ENCODE measurements at places on chromosomes 4 and X.
A peak's percentile ranks its signal among the peaks of the same experiment; 100 is the strongest.

DNA sequence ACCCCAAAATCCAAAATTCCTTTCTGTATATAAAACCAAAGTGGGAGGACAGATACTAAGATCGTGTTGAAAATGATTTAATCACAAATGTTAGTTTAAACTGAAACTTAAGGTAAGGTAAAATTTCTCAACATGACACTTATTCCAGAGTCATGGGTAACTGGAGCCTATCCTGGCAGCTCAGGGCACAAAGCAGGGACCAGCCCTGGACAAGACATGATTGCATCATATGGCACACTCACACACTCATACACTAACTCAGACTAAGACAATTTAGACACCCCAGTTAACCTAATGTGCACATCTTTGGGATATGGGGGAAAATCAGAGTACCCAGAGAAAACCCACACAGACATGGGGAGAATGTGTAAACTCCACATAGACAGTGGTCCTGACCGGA, 244.1 kb upstream of the TEX13A start:
- DNase-seq, result no peak

DNA sequence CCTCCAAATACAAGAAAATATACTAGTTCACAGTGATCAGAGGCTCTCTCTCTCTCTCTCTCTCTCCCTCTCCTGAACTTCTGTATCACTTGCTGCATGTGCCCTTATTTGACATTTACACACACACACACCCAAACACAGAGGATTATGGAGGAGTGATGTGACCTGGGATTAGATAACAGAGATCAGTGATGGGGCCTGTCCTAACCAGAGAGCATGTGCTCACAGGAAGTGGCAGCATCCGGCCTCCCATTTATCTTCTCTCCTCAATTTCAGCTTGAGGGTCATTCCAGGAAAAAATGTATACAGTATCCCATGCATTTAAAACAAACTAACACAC, 143.0 kb downstream of the TSPAN5 start:
- DNase-seq, result no peak

- DNase-seq, result no peak
Measured at GRCh38 chrX:41025926-41026701, 59.1 kb upstream of the USP9X start.

GRCh38 chr4:156710365-156711192, 261.0 kb downstream of the PDGFC start:
- no peak for DNase-seq

- DNase-seq, result no peak
Measured at GRCh38 chr4:130985371-130985770, 1889.4 kb downstream of the C4orf33 start.

- DNase-seq, result peak; percentile 14
Measured at GRCh38 chr4:11149612-11150259, 279.0 kb downstream of the HS3ST1 start.

- DNase-seq, result no peak
Measured at GRCh38 chr4:138674209-138674608, 341.4 kb upstream of the NOCT start.

DNA sequence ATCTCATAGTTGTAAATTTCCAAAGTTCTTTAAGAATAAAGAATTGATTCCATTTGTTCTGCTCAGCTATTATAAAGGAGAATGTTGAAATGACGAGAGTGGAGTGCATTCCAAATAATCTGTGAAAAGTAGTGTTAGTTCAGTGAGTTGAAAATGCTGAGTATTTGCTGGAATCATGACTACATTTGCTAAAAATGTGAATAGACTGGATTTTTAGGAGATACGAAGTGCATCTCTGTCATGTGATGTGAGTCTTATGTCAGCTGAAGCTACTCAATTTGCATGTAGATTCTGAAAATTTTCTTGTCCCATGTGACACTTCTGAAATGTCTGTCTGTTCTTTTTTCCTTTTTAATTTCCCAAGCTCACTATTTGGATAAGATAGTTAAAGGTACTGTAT, 206.0 kb downstream of the DCTD start:
- DNase-seq, result no peak

- DNase-seq, result no peak
Measured at GRCh38 chrX:8755813-8756212, 23.9 kb upstream of the ANOS1 start.

Measured in HT-29 (cell line).